ENCODE measurements at places on chromosomes 7 and 10.
A peak's percentile ranks its signal among the peaks of the same experiment; 100 is the strongest.

GRCh38 chr7:2525658-2526630 is 6.4 kb downstream of the LFNG start:
- DNase-seq = no peak

DNA sequence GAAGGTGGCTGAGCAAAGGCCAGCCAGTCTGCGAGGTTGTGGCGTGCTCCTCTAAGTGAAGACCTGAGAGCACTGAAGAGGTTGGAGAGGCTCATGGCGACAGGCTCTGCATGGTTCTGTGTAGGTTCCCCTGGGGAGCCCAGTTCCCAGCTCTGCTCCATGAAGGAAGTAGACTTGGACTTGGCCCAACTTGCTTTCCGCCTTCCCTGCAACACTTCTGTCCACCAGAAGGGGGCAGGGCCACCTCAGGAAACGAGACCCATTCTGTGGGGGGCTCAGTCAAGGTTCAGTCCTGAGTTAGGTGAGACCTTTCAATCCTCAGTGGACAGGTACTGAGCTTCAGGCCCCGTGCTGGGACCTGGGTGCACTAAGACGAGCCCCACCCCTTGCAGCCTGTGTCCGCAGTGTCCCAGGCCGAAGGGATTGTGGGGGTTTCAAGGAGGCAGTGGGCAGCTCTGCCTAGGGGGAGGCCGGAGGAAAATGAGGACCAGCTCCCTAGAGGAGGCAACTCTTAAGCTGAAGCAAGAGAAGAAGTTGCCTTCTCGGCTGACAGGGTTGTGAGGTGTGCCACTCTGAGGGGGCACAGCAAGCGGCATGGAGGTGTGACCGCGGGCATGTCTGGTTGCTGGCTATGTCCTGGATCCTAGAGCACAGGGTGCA is 15.0 kb upstream of the PCBD1 start:
- peak; percentile 51 for DNase-seq

DNA sequence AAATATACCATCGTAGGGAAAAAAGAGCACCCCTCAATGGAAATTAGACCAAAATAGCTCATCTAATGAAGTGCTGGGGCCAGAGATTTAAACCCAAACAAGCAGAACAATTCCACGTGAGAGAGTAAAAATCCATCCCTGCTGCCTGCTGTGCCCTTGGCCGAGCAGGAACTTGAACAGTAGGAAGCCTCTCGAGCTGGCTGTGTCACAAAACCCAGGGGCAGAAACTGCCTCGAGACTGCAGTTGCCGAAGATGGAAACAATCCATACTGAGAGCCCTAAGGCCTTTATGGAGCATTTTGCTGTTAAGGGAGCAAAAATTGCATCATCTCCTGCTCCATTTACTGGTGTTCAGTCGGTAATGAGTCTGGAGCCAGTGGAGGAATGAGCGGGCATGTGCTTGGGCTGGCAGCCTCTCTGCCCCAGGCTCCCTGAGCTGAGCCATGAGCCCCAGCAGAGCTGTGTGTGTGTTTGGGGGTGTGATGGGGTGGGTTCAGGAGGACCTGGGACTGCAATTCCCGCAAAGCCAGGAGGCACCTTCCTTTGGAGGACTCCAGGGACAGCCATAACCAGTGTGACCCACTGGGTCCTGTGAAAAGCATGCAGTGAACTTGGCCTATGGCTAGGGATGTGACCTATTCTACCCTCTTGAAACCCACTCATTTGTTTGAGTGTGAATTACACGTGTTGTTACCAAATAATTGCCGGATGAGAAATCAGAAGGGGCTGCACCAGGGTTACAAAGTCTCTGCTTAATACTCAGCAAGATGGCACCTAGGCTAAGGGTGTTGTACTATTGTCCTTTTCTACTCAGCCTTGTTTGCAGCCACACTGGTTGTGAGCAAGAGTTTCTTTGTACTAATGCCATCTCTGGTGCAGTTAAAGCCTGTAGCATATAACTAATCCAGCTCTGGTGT is 58.3 kb downstream of the CDHR3 start:
- DNase-seq = no peak

DNA sequence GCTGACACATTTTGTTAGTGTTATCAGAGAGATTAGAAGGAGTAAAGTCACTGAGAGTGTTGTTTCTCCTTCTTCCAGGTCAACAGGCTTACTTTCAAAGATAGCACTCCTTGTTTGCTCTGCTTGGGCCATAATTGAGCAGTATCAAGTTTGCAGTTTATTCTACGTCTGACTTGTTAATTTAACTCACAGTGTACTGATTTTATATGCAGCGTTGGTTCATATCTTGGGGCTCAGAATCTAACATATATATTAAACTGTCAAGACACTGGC is 430.2 kb downstream of the EXOC4 start:
- DNase-seq = no peak

- DNase-seq = no peak
These were observed 633.9 kb upstream of the MBL2 start for GRCh38 chr10:53406532-53406931.

- no peak for DNase-seq
These were observed 55.5 kb upstream of the SYPL1 start for GRCh38 chr7:106167439-106168136.

DNA sequence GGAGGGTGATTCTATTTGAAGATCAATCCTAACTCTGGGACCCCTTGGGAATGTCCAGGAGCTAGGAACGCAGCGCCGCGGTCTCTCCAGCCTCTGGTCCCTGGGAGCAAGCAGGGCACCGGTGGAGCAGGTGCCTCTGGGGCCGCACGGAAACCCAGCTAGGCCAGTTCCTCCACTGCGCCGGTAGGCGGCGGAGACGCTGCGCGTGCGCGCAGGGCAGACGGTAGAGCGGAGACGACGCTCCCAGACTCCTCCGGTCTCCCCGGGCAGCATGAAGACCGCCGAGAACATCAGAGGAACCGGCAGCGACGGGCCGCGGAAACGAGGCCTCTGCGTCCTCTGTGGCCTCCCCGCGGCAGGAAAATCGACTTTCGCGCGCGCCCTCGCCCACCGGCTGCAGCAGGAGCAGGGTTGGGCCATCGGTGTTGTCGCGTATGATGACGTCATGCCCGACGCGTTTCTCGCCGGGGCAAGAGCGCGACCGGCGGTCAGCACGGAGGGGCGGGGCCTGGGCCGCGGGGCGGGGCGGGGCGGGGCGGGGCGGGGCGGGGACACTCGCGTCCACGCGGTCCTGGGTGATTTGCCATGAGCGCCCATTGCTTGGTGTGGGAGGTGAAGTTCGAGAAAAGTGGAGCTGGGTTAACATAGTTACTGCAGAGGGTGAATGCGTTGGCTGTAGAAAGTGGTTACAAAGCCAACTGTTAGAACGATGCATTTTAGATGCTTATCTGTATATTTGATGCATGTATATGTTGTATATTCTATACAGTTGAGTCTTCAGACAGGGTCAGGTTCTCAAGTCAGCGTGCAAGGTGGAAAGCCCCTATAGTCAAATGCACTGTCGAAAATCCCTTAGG is at the start of gene PSTK:
PSTK (plus strand) TSS at position 193 of the 857 bp plus-strand sequence; CDS start at position 272, 79 bp downstream.
- peak; percentile 85 for DNase-seq

GRCh38 chr7:95054386-95054785 is 147.0 kb downstream of the PPP1R9A start:
- DNase-seq = no peak
